HS-5 (cell line): ENCODE measurements at places on chromosomes 12 and 14.

DNA sequence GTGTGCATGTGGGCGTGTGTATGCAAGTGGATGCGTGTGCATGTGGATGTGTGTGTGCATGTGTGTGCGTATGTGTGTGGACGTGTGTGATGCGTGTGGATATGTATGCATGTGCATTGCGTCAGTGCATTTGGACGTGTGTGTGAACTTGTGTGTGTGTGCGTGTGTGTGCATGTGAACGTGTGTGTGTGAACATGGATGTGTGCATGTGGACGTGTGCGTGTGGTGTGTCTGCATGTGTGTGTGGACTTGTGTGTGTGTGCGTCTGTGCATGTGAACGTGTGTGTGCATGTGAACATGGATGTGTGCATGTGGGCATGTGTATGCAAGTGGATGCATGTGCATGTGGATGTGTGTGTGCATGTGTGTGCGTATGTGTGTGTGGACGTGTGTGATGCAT, 34.4 kb upstream of the FBRSL1 start:
- DNase-seq, result no peak

DNA sequence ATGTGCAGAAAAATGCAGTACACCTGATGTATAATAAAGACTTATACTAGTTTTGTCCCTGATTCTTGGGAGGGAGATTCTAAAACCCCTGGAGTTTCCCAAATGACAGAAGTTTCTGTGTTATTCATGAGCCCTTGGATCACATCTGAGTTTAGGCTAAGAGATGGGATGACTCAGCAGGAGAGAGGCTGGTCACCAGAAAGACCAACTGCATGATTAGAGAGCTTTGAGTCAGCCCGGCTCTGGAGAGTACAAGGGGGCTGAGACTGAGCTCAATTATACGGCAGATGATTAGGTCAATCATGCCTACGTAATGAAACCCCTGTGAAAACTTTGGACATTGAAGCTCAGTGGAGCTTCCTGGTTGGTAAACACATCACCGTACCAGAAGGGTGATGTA, 174.2 kb downstream of the SSPN start:
- DNase-seq, result peak; percentile 62

GRCh38 chr14:23173031-23173430, 10.4 kb downstream of the SLC7A8 start:
- no peak for DNase-seq

- peak; percentile 85 for DNase-seq
Measured at GRCh38 chr12:113098441-113099028, 37.0 kb downstream of the RASAL1 start.

- DNase-seq, result no peak
Measured at GRCh38 chr14:61661471-61662400, 33.6 kb upstream of the HIF1A start.

DNA sequence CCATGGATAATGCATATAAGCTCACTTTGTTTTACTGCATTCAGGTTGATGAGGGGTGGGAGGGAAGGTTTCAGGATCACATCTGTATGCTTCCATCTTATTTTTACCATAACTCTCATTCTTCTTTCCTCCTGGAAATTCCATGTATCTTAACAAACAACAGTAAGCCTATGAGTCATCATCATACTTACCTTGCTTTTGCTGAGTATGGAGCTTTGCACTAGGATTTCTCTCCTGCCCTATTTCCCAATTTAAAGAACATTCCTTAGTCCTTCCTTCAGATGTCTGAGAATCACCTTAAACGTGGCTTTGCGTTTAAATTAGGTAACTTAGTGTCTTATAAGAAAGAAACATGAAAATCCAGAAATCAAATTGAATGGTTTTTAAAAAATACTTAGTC, 1.6 kb upstream of the CLEC14A start:
- DNase-seq, result no peak

DNA sequence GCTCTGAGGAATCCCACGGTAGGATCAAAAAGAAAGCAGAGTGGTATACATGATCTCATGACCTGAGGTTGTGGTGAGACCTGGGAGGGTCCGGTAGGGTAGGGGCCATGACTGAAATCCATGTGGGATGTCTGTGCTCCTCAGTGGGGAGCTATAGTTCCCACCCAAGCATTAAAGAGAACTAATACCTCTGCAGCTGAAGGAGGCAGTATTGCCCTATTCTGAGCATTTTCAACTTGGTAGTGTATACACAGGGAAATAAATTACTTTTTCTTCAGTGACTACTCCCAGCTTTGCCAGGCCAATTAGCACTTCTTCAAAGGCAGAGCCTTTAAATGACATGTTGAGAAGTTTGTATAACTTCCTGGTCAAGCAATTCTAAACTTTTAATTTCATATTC, 613.8 kb downstream of the KCNH5 start:
- no peak for DNase-seq

DNA sequence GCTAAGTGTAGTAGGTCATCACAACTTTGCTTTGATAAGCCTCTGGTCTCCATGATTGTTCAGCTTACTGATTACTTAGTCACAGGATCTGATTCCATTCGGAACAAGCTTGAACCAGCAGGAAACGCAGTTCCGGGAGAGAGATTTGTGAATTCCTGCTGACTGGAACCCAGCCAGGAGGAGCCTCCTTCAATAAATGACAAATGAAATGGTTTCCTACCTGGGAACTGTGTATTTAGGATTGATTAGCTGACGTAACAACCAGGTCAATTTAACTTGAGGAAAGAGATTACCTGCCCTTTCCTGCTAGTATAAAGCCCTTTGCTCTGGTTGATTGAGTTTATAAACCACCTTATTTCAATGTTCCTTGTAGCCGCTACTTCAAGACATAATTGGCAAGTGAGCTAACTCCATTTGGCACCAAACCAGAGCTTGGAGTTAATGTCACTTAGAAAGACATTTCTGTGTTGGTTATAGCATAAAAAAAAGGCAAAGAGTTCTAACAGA, 35.1 kb upstream of the KCNH3 start:
- DNase-seq, result no peak

- DNase-seq, result no peak
Measured at GRCh38 chr14:97282210-97283004, 485.2 kb downstream of the VRK1 start.

GRCh38 chr12:41438854-41439541, 250.9 kb downstream of the PDZRN4 start:
- DNase-seq, result no peak

DNA sequence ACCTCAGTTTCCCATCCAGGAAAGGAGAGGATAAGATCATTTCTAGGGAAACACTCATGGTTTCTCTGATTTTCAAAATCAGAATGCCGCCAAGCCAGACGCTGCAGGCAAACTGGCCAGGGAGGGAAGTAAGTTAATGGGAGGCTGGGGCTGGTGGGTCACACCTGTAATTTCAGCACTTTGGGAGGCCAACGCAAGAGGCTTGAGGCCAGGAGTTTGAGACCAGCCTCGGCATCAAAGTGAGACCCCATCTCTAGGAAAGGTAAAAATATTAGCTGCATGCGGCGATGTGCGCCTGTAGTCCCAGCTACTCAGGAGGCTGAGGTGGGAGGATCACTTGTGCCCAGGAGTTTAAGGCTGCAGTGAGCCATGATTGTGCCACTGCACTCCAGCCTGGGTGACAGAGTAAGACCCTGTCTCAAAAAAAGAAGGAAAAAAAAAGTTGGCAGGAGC, 587 bp downstream of the SELPLG start:
- no peak for DNase-seq

DNA sequence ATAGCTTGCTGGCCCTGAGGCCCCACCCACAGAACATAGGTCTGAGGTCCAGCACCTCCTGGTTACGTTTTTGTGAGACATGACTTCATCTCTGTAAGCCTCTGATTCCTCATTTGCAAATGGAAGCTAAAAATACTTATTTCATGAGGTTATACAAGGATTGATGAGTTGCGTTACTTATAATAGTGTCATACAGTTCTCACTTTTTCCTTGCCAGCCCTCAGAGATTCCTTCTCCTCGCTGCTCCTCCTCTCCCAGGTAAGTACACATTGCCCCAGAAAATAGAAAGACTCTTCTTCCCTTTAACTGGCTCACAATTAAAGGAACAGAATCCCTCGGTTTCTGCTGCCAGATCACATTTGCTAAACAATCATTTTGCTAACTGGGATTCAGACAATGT, 739.2 kb downstream of the VRK1 start:
- DNase-seq, result no peak

DNA sequence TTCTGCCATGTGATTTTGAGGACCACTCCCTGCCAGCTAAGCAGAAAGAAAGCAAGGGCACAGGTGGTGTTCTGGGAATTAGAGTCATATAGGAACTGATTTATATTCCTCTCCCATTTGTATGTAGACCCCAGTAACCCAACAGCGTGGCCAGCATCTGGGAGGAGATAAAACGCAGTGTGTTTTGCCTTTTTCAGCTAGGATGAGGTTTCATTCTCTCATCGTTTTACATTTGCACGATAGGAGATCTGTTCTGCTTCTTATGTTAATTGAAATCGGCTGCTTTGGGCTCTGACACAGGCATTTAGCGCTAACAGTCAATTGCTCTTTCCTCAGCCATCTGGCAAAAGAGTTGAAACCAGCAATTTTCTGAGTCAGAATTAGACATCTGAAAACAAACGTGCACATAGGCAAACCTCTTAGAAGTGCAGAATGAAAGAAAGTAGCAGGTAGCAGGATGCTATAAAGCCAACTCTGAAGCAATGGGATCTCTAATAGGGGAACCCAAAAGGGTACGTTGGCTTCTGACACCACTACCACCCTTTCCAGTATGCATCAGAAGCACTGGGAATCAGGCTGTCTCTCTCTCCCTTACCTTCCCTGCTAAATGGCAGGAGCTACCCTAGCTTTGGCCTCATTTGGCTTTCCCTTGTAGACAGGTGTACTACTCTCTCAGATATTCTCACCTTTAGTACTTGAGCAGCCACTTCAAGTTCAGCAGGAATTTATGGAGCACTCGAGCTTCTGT, 219.1 kb downstream of the PHLDA1 start:
- peak; percentile 64 for DNase-seq

DNA sequence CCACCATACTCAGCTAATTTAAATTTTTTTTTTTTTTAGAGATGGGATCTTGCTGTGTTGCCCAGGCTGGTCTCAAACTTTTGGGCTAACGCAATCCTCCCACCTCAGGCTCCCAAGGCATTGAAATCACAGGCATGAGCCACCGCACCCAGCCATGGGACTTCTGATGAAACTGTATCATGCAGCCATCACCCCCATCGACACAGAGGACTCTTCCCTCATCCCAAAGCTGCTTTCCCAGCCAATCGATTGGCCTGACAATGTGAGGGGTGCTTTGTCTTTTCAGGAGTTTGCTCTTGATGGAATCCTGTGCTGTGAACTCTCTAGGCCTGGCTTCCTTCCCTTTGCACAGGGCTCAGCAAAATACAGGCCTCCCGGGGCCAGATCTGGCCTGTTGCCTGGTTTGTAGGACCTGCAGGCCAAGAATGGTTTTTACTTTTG, 59.6 kb upstream of the NCOR2 start:
- DNase-seq, result no peak

DNA sequence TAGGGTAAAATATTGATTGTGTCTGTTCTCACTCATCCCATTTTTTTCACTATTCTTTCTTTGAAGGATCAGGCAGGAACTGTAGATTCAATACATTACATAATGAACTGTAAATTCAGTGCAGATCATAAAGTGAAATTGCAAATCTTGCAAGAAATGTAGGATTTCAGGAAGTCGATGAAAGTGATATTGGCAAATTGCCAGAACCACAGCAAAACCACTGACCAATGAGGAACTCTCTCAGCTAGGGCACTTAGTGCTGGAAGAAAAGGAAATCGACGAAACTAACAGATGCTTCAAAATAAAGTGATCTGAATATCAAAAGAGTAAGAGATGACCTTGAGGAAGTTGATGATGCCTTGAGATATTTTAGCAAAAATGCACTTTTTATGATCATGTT, 157.6 kb downstream of the AACS start:
- no peak for DNase-seq

GRCh38 chr12:96786791-96787190, 120.3 kb upstream of the NEDD1 start:
- DNase-seq, result no peak

GRCh38 chr12:116943419-116944372, 32.9 kb downstream of the FBXW8 start:
- no peak for DNase-seq

DNA sequence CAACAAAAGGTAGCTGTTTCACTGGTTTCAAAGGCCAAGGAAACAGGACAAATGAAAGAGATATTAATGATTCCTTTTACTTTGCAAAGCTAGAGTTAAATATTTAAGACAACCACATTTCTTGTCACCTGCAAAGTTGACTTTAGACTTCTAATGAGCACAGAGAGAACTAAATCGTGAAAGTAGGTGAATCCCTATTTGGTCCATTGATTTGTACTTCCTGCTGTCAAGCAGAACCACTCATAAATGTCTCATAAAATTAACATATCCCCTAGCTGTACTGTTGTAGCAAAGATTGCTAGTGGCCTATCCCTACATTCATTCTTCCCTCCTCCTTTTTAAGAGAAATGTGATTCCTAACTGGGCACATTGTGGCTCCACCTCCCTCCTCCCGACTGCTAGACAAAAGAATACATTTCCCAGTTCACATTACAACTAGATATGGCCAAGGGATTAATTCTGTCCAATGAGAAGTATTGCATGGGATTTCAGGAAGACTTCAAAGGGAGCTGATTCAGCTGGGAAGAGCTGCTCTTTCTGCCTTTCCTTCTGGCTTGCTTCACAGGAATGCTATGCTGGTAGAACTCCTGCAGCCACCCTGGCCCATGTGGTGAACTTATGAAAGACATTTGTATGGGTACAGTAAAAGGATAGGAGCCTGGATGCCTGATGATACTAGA, 227.5 kb upstream of the ABCD2 start:
- no peak for DNase-seq

DNA sequence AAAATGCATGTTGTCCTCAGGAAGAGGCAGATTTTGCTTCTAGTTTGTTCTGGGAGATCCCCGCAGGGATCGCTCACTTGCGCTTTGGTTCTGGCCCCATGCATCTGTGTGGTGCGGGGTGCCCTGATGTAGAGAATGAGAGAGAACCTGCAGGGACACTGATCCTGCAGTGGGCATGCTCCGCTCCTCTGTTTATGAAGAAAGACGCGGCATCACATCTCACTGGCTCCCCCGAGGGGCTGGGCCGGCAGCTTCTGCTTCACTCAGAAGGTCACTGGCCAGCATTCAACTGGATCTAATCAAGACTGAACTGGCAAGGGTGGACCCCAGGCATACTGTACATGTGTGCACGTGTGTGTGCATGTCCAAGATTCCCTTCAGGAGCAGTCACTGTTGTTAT, 164.2 kb downstream of the CALM1 start:
- DNase-seq, result no peak

DNA sequence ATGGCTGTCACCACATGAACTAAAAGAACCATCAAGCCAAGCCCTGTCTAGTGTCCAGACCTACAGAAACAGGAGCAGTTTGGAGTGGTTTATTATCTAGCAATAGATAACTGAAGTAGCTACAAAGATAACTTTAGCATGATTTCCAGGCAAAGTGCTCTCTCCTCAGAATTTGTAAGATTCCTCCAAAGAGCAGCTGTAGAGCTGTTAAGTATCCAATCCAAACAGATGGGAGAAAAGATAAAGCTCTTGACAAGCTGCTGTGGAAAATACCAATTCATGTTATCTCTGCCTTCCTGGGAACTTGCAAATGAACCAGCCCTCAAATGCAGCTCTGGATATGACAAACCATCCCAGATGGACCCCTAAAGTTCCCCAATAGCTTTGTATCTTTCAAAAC, 78.9 kb upstream of the RESF1 start:
- DNase-seq, result no peak
